ENCODE measurements at places on chromosomes 6 and 20.
A peak's percentile ranks its signal among the peaks of the same experiment; 100 is the strongest.

DNA sequence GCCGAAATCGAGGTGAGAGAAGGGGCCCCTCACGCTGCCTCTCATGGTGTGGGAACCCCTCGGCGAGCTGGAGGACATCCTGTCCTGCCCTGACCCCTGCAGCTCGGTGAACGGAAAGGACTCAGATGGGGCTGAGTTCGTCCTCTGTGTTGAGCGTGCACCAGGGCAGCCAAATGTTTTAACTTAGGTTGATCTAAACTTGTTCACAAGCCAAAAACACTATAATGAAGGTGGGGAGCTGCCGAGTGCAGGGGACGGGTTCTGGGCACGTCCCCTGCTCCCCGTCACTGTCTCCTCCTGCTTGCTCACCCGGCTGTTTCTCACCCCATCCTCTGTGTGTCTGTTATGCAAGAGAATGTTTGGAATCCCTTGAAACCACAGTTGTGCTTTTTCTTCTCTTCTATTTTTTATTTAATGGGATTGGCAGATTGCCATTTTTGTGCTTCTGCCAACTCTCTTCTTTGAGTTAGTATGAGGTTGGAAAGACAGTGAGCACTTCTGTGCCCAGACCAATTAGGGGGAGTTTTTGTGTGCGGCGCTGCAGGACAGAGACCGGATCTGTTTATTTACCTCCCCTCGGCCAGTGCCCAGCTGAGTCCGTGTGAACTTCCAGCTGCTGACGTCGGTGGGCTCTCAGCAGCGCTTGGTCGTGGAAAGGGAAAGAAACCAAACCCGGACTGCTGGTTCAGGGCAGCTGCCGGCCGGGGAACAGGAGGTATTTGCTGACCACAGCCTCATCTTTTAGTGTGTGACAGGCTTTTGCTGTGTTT, 158.1 kb downstream of the DTNBP1 start:
- DNase-seq = no peak

DNA sequence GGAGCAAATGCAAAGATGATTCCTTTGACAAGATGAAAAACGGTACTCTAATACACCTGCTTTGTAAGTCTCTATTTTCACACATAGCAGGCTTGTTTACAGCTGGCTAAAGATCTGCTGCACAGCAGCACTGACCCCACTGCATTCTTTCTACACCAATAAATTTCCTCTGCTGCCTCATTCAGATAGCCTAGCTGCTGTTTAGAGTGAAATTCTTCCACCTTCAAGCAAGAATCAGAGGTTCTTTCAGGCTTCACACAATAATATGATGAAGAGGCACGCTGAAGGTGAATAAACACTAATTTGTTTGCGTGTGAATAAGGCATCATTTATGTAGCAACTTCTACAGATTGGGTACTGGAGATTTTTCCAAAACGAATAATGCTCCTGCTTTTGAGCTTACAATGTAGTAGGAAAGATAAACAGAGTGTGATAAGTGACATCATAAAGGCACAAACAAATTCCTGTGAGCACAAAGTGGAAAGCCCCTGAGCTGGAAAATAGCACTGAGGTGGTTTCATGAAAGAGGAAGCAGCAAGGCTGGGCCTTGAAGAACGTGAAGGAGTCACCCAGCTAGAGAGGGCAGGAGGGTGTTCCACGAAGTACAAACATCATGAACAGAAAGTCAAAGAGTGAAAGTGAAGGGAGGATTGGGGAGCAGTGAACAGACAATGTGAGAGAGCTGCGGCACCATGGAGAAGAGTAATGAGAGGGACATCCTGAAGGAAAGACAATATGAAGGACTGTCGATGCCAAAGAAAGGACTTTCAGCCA, 543.4 kb downstream of the CD83 start:
- peak; percentile 35 for DNase-seq

GRCh38 chr6:148471624-148472159, 129.1 kb downstream of the SASH1 start:
- DNase-seq = no peak

DNA sequence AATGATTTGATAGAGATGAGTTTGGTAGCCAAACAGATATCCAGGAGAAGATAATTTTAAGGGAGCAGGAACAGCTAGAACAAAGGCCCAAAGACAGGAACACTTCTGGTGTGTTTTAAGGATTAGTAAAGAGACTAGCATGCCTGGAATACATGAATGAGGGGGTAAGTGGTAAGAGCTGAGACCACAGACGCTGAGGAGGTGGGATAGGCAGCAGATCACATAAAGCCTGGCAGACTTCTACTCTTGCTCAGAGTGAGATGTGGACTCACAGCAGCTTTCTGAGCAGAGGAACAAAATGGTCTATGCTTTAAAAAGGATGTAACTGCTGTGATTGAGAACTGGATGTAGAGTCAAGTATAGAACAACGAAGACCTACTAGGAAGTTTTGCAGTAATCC, 100.1 kb downstream of the EPHA7 start:
- DNase-seq = no peak

DNA sequence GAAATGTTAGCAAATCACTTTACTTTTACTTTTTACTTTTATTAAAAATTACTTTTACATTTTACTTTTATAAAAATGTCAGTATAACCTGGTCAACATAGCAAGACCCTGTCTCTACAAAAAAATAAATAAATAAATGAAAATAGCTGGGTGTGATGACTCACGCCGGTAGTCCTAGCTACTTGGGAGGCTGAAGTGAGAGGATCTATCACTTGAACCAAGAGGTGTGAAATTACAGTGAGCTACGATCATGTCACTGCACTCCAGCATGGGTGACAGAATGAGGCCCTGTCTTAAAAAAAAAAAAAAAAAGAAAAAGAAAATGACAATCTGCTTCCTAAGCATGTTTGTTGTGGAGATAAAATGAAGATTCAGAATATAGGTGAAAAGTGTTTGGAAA, 31.0 kb upstream of the FBXO30 start:
- no peak for DNase-seq

DNA sequence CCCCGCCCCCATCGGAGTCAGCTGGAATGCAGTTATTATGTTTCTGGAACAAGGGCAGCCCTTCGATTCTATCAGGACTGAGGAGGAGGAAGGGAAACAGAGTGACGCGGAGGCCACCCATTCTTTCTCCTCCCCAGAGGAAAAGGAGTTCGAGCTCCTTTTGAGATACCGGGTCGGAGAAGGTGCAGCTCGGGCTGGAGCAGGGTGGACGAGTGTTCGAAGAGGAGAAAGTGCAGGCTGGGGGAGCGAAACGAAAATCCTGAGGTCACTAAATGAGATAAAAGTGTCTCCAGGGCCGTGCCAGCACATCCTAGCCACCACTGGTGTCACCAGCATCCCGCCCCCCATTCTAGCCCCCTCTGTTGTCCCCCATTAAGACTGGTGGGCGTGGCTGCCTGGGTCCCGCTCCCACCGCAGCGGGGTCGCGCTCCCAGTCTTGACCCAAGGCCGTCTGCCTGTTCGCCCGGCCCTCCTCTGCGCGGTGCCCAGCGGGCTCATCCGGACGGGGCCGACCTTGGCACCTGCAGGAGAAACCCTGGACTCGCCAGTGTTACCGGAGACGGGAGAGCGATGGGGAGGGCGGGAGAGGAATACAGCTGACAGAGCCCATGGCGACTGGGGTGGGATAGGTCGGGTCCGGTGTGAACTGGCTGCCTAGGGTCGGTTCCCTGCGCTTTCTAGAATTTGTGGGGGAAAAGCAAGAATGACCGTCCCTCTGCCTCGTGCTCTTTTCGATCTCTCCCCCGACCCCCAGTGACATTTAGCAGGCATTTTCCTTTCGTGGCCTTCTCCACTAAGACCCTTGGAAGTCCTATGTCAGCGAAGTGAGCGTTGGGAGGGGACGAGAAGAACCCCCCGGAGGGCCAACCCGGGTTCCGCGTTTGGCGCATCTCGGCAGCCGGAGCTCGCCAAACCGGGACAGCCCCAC, 16.2 kb downstream of the FOXA2 start:
- DNase-seq = no peak

- DNase-seq = no peak
These were observed 55.8 kb downstream of the FOXO3 start for GRCh38 chr6:108616544-108616943.

DNA sequence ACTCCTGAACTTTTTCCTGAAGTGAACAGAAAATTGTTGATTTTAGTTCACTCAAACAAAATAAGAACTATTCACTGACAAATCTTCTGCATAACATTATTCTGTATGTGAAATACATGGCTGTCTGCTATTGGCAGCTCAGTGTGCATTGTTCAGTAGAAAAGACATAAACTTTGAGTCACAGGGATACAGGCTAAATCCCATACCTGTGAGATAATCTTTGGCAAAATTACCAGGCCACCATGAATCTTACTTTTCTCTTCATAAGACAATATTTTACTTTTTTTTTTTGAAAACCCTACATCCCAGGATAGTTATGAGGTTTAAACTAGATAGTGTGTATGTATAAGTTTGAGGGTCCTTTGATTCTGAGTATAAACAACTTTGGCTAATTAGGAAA, 224.8 kb downstream of the GRM1 start:
- DNase-seq = no peak

DNA sequence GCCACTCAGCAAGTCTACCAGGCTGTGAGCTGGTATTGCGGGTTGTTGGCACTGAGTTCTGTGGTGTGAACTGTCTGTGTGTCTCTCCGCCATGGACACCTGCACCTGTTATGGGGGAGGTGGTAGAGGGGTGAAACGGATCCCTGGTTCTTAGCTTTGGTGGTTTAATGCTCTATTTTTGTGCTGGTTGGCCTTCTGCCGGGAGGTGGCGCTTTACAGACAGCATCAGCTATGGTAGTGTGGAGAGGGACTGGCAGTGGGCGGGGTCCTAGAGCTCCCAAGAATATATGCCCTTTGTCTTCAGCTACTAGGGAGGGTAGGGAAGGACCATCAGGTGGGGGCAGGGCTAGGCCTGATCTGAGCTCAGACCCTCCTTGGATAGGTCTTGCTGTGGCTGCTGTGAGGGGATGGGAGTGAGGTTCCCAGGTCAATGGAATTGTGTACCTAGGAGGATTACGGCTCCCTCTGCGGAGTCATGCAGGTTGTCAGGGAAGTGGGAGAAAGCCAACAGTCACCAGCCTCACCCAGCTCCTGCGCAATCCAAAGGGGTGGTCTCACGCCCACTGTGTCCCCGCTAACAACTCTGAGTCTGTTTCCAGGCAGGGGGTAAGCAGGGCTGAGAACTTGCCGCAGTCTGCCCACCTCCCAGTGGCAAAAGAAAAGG, 154.3 kb downstream of the CCDC170 start:
- no peak for DNase-seq

- DNase-seq = no peak
These were observed 835.3 kb upstream of the EPHA7 start for GRCh38 chr6:94254689-94255088.

- DNase-seq = no peak
These were observed 21.3 kb downstream of the ZNF341 start for GRCh38 chr20:33753143-33753542.

GRCh38 chr20:51620432-51620831, 77.9 kb upstream of the NFATC2 start:
- no peak for DNase-seq

GRCh38 chr6:28807682-28808280, 116.0 kb downstream of the TRIM27 start:
- DNase-seq = peak; percentile 68

DNA sequence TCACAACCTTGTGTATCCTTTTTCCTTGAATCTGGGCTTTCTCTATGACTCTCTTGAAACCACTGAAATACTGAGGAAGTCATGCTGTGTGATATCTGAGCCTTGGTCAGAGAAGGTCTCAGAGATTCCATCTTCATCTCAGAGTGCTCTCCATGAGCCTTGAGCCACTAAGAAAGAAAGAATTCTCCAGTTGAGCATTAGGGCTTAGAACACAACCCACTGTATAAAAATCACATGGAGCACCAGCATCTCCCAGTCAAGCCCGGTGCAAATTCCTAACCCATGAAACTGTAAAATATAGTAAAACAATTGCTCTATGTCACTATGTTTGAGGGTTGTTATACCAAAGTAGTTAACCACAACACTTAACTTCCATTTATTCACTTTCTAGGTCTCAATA, 181.4 kb downstream of the MOXD1 start:
- DNase-seq = no peak

DNA sequence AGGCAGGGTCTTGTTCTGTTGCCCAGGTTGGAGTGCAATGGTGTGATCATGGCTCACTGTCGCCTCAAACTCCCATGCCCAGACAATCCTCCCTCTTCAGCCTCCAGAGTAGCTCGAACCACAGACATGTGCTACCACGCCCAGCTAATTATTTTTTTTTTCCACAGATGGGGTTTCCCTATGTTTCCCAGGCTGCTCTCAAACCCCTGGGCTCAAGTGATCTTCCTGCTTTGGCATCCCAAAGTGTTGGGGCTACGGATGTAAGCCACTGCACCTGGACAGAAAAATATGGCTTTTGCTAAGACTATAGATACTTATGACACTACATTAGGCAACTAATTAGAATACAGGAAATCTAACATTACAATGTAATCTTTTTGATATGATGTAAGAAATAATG, 17.9 kb downstream of the RNF24 start:
- DNase-seq = no peak

DNA sequence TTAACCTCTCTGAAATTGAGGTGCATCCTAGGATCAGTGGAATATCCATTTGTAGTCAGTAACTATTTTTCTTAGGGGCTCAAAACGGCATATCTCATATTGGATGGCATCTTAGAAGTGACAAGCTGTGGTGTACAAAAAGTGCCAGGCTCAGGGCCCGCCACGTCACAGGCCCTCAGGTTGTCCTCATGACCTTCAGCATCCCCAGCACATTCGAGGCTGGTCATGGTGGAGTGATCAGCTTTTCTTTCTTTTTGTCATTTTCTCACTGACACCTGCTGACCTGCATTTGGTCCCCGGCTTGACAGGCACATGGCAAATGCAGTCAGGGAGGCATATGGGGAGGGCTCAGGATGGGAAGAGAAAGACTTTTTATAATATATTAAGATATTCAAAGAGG, 7.1 kb upstream of the E2F1 start:
- no peak for DNase-seq

DNA sequence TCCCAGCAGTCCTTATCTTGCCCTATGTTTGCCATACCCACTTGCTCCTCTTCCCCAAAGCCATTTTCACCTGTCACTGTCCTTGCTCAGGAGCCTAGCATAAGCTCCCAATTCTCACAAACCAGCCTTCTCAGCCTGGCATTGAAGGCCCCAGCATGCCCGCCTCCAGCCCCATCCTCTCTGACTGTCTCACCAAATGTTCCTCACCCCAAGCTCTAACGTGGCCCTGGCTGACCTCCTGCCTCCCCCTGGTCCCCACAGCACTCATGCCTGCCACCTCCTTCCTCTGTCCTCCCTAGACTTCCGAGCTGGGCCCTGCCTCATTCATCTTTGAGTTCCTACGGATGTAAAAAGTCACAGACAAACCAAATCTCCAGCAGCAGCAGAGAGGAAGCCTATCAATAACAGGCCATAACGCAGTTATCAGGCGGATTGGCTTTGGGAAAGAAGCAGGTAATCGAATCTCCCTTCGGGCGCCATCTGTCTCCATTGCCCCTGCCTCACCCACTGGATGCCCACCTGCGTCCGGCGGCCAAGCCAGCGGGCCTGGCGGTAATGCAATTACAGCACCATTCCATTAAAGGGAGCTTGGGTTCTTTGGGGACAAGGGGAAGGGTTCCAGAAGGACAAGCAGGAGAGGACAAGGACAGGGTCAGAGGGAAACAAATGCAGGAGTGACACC, 104.4 kb downstream of the MRPL14 start:
- DNase-seq = no peak
